ENCODE measurements at places on chromosomes 12 and 14. TPM values are rescaled to one million over a fixed set of nuclear protein-coding genes. Genes with fewer than 3 reads are reported as not detected.

DNA sequence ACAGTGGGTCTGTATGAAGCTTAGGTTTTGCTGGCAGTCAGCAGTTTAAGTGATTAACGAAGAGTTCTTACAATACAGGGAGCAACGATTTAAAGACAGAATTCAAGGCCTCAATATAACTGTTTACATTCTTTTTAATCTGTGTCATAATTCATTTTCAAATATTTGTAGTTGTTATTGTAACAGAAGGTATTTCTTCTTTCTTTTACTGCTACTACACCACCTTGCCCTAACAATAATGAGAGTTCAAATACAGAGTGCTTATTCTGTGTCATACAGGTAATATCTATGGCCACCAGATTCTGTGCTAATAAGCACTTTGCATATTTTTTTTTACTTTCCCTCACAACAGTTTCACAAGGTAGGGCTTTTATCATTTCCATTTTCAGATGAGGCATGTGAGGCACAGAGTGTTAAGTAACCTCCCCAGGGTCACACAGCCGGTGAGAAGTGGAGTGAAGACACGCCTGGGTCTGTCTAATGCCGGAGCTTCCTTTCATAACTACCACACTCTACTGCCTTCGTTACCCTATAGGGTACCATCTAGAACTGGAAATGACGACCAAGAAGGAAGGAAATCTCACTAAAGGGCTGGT lies 81.9 kb downstream of the PELI2 start:
- DNase-seq: no peak

DNA sequence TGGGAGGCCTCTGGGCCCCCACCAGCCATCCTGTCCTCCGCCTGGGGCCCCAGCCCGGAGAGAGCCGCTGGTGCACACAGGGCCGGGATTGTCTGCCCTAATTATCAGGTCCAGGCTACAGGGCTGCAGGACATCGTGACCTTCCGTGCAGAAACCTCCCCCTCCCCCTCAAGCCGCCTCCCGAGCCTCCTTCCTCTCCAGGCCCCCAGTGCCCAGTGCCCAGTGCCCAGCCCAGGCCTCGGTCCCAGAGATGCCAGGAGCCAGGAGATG lies 729 bp upstream of the GAPDH start:
- DNase-seq: no peak

GRCh38 chr14:89165189-89166181 lies 251.5 kb downstream of the FOXN3 start:
- no peak for DNase-seq

GRCh38 chr12:121451961-121452339 lies 52.0 kb downstream of the RNF34 start:
- DNase-seq: no peak

PRICKLE1 gene
- total RNA-seq: not detected

Data from activated T-cell treated with anti-CD3 and anti-CD28 coated beads, Interleukin-2, amount 50 U/mL, for 4 hours (primary cell).